CD4-positive, alpha-beta T cell (primary cell): ENCODE measurements at places on chromosomes 2 and 18.
A peak's percentile ranks its signal among the peaks of the same experiment; 100 is the strongest.

- H3K27me3 ChIP-seq, result no peaks in the 10 kb centered on the region
- no peak overlapping the region for H3K4me3 ChIP-seq
- H3K36me3 ChIP-seq, result no peaks in the 10 kb centered on the region
These were observed 5.8 kb upstream of the DUSP2 start for GRCh38 chr2:96150791-96151594.

GRCh38 chr2:47145466-47145865 lies 9.6 kb downstream of the STPG4 start:
- H3K36me3 ChIP-seq, result peaks cover 29% of the 10 kb centered on the region
- DNase-seq, result no peak
- H3K27ac ChIP-seq, result no peak overlapping the region
- no peaks in the 10 kb centered on the region for H3K27me3 ChIP-seq
- no peak overlapping the region for H3K4me3 ChIP-seq

DNA sequence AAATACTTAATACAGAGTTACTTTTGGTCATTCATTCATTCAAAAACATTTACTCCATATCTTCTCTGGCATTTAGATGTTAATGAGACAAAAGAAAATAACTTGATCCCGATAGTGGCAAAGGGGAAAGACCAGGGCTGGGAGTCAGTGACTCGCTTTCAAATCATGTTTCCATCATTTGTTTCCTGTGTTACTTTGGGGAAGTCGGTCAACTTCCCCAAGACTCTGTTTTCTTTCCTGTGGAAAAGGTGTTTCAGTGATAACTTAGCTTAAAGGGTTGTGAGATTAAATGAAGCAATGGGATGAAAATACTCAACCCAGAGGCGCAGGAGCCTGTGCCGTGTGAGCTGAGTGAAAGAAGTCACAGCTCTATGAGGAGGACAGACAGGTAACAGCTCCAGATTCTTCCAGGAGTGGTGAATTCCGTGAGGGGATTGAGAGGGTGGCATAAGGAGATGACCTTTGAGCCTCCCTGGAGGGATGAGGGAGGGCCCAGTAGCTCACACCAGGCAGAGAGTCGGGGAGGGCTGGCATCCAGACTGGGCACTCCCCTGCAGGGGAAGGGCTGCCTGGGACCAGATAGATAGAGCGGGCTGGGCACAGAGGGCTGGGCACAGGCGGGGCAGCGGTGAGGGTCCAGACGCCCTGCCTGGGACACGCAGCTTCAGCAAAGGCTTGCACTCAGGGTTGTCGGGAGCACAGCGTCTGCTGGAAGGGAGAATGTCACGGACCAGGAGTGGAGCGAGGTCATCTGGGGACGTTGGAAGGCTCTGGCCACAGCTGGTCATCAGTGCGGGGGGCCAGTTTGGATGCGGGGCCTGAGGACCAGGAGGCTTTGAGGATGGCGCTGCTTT lies 70.1 kb downstream of the TSHZ1 start:
- H3K4me1 ChIP-seq, result peaks cover 26% of the 10 kb centered on the region
- H3K27ac ChIP-seq, result no peak overlapping the region

DNA sequence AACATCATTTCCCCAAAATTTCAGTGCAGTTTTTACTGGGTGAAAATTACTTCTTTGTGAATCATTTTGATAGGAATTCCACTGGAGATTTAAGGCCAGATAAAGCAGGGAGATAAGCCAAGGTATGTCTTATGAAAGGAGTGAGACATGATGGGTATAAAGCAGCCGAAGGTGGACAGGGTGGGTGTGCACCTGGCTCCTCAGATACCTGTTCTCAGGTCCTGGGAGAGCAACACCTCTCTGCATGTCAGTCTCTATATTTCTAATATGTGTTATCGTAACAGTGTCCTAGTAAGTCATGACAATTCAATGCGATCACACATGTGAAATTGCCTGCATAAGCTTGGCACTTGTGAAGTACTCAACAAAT lies 768.8 kb downstream of the RNF144A start:
- no peak overlapping the region for H3K4me3 ChIP-seq
- no peak for DNase-seq
- no peaks in the 10 kb centered on the region for H3K27me3 ChIP-seq
- H3K36me3 ChIP-seq, result no peaks in the 10 kb centered on the region
- no peak overlapping the region for H3K27ac ChIP-seq

- H3K27me3 ChIP-seq, result no peaks in the 10 kb centered on the region
- no peak for DNase-seq
- peak overlapping the region; percentile 26 for H3K27ac ChIP-seq
- peaks cover 18% of the 10 kb centered on the region for H3K4me1 ChIP-seq
- H3K4me3 ChIP-seq, result no peak overlapping the region
These were observed 237.8 kb downstream of the PLCL1 start for GRCh38 chr2:198042189-198042588.

DNA sequence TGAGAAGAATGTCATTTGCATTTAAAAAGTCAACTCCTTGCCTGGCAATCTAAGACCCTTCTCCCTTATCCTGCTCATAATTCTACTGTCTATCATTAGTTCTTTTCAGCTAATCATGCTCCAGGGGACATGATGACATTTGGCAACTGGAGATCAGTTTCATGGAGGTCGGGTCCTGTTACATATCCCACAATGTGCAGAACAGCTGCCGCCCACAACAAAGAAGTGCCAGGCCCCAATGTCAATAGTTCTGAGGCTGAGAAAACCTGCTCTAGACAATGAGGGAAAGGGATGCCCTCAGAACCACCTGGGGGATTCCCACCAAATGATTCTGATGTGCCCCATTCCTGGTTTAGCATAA lies 53.4 kb upstream of the IL1RL1 start:
- no peaks in the 10 kb centered on the region for H3K36me3 ChIP-seq
- DNase-seq, result no peak
- no peak overlapping the region for H3K4me3 ChIP-seq
- H3K27ac ChIP-seq, result no peak overlapping the region
- no peaks in the 10 kb centered on the region for H3K27me3 ChIP-seq

DNA sequence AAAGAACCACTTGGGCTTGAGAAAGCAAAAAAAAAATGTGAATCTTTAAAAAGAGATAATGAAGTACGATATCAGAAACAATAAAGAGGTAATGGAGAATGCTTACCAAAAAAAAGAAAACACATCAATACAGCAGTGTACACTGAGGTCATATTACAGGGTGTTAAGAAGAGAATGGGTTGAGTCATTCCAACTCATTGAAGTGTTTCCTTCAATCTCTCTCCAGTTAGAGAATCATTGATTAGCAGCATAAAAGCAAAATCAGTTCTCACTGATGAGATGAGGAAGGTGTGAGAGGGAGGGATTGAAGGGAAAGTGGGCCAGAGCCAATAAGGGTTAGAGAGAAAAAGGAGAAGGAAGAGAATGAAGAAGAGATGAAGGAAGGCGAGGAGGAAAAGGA lies 43.9 kb upstream of the SGPP2 start:
- DNase-seq, result no peak
- H3K27ac ChIP-seq, result no peak overlapping the region
- H3K27me3 ChIP-seq, result no peaks in the 10 kb centered on the region

GRCh38 chr2:72214429-72215143 lies 66.9 kb upstream of the CYP26B1 start:
- H3K36me3 ChIP-seq, result no peaks in the 10 kb centered on the region
- no peak overlapping the region for H3K4me3 ChIP-seq
- H3K27ac ChIP-seq, result no peak overlapping the region
- no peaks in the 10 kb centered on the region for H3K27me3 ChIP-seq

DNA sequence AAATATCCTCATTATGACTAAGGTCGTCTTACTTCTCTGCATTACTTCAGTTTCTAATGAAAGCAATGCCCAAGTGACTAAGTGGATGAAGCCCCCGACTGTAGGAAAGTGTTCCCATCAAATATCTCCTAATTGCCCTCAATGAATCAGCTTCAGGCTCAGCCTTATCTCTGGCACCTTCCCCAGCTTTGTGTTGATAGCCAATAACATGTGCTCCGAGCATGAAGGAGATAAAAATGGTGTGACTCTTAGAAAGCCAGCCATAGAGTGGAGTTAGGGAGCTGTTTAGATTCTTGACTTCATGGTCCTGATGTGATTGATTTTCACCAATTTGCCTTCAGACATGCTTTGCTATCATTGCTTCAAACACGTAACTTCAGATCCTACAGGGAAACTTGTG lies 339.2 kb upstream of the NRP2 start:
- H3K36me3 ChIP-seq, result no peaks in the 10 kb centered on the region
- DNase-seq, result no peak
- H3K27ac ChIP-seq, result no peak overlapping the region
- H3K27me3 ChIP-seq, result no peaks in the 10 kb centered on the region
- H3K4me3 ChIP-seq, result no peak overlapping the region

GRCh38 chr18:8562070-8562469 lies 47.2 kb upstream of the RAB12 start:
- H3K4me3 ChIP-seq, result no peak overlapping the region
- no peak for DNase-seq
- H3K36me3 ChIP-seq, result no peaks in the 10 kb centered on the region
- no peak overlapping the region for H3K27ac ChIP-seq
- no peaks in the 10 kb centered on the region for H3K27me3 ChIP-seq

DNA sequence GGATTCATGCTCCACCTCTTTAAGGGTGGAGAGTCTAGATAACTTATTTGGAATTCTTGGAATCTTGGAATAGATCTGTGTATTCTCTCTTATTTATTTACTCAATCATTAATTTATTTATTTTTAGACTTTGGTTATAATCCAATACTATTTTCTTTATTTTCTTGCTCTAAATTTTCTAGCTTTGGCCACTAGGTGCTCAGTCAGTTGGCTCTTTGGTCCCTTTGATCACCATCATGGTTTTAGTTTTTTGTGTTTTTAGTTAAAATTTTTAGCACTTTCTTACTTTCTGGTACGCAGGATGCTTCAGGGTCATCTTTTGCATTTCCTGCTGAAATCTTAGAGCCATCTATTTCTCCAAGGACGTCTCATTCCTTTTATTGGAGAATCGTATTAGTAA lies 5.2 kb upstream of the PLEK start:
- H3K27me3 ChIP-seq, result no peaks in the 10 kb centered on the region
- H3K27ac ChIP-seq, result no peak overlapping the region
- peaks cover 5% of the 10 kb centered on the region for H3K4me1 ChIP-seq
- DNase-seq, result no peak

GRCh38 chr2:151053661-151053990 lies 208.0 kb downstream of the RBM43 start:
- H3K4me1 ChIP-seq, result no peaks in the 10 kb centered on the region
- no peak overlapping the region for H3K27ac ChIP-seq
- H3K4me3 ChIP-seq, result no peak overlapping the region
- no peaks in the 10 kb centered on the region for H3K27me3 ChIP-seq
- DNase-seq, result no peak
- H3K36me3 ChIP-seq, result no peaks in the 10 kb centered on the region

DNA sequence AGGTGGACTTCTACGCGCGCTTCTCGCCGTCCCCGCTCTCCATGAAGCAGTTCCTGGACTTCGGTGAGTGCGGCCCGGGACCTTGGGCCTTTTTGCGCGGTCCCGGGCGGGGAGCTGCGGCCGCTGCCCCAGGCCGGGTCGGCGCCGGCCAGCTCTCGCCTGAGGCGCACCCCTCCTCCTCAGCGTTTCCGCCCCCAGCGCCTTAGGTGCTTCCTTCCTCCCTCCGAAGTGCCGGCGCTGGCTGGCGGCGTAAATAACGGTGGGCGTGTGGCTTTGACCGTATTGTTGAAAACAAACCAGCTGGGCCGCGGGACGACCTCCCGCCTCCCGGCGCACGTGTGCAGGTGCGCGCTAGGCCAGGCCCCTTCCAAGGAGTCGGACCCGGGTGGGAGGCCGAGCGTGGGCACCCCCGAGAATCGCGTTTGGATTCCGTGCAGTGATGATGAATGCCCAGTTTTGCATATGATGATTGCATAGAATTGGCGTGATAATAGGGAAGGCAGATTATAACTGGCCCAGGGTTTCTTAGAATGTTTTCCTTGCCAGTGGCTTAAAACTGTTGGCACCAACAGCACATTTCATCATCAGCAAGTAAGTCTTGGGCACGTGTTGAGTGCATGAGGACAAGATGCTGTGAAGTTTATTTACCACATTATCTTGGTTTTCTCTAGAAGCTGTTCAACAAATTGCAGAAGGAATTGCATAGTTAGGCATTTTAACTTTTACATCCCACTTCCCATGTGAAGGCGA lies 569 bp downstream of the PDK1 start:
- H3K36me3 ChIP-seq, result peaks cover 13% of the 10 kb centered on the region
- peaks cover 21% of the 10 kb centered on the region for H3K4me1 ChIP-seq
- peak overlapping the region; percentile 86 for H3K27ac ChIP-seq
- DNase-seq, result peak; percentile 69
- H3K27me3 ChIP-seq, result no peaks in the 10 kb centered on the region

DNA sequence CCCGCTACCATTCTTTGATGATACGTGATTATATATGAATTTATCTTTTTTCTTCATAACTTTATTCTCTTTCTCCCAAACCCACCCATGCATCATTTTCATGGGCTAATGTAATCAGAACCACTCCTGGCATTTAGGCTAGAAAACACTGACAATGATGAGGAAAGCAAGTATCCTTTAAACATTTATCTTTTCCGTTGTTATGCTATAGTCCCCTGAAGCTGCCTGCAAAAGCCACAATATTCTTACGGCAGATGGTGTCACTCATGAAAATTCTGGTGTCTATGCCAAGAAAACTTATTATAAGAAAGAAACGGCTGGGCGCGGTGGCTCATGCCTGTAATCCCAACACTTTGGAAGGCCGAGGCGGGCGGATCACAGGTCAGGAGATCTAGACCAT lies 221.8 kb upstream of the CTAGE1 start:
- peaks cover 3% of the 10 kb centered on the region for H3K27me3 ChIP-seq
- no peak for DNase-seq
- H3K36me3 ChIP-seq, result no peaks in the 10 kb centered on the region
- no peak overlapping the region for H3K4me3 ChIP-seq
- no peak overlapping the region for H3K27ac ChIP-seq

DNA sequence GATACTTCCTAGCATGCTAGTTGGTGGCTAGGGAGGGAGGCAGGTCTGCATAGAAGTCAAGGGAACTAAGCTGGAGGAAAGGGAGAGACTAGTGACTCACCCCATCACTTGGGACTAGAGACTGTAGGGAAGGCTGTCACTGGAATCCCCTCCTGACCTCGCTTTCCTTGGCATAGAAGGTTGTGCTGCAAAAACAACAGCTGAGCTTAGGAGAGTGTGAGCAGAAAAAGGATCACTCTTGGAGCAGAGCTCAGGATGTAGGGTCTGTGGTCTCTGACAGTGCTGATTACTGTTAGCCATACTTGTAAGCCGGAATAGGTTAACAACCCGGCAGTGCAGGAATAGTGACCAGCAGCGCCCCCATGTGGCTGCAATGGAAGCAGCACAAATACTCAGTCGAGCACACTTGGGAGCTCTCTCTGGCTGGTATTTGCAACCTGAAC lies 66.9 kb upstream of the SMAD2 start:
- H3K27me3 ChIP-seq, result no peaks in the 10 kb centered on the region
- no peak for DNase-seq
- no peak overlapping the region for H3K4me3 ChIP-seq
- H3K4me1 ChIP-seq, result no peaks in the 10 kb centered on the region
- no peaks in the 10 kb centered on the region for H3K36me3 ChIP-seq
